ENCODE measurements at places on chromosomes 5 and 9.

DNA sequence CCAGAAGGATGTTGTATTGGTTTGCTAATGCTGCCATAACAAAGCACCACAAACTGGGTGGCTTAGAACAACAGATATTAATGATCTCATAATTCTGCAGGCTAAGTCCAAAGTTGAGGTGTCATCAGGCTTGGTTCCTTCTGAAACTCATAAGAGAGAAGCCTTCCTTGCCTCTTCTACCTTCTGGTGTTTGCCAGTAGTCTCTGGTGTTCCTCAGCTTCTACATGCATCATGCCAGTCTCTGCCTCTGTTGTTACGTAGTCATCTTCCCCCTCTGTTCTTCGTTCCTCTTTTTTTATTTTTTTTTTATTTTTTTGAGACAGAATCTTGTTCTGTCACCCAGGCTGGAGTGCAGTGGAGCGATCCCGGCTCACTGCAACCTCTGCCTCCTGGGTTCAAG, 61.8 kb downstream of the LRRC70 start:
- DNase-seq = no peak

DNA sequence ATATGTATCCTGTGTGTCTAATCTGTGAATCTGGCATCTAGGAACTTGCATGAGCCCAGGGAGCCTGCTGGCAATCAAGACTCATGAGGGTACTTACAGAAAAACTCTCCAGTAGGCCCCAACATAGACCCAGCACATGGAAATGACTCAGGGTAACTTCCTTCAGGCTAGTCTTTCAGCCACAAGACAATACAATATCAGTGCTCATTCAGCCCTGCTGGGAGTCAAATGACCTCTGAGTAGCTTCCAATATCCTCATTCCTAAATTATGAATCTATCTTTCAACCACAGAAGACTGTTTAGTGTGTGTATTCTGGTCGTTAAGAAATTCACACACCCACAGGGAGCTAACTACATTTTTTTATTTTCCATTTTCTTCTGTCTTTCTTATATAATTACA, 1273.0 kb downstream of the EFNA5 start:
- no peak for DNase-seq

GRCh38 chr5:145856285-145856818, 16.5 kb downstream of the GRXCR2 start:
- DNase-seq = no peak

DNA sequence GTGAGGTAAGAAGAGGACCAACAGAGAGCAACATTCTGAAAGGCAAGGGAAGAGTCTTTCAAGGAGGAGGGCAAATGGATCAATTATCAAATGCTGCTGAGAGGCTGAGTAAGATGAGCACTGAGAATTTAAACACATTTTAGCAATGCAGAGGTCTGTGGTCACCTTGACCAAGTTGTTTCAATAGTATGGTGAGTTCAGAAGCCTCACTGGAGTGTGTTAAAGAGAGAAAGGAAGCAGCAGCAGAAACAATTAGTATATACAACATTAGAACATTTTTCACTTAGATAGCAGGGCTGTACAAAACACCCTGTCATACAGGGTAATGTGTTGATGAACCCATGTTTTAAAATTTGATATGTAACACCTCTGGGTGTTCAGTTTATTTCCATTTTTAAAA, 131.5 kb downstream of the NR6A1 start:
- no peak for DNase-seq

GRCh38 chr9:31824860-31825259, 559.6 kb upstream of the ACO1 start:
- DNase-seq = no peak

- DNase-seq = no peak
Measured at GRCh38 chr9:1994180-1994579, 21.0 kb upstream of the SMARCA2 start.

GRCh38 chr5:1910081-1910760, 27.5 kb upstream of the IRX4 start:
- no peak for DNase-seq

DNA sequence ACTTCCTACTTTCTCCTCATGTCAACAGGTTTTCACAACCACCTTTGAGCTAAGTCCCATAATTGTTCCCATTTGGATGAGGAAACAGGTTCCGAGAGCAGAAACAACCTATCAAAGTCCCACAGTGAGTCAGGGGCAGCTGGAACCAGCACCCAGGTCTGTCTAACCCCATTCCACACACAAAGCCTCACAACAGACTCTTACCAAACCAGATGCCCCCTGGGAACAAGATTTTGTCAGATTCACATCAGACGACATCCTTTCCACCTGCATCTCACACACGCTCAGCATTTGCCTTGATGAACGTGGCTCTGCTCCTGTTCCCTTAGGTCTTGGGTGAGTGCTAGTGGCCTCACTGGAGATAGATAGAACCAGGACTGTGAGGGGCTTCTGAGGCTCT, 17.0 kb downstream of the SWI5 start:
- DNase-seq = no peak

- DNase-seq = no peak
Measured at GRCh38 chr9:134676361-134676760, 34.8 kb downstream of the COL5A1 start.

- DNase-seq = no peak
Measured at GRCh38 chr5:16453609-16454008, 12.0 kb downstream of the ZNF622 start.

- DNase-seq = no peak
Measured at GRCh38 chr5:175713930-175714329, 56.1 kb downstream of the HRH2 start.

- no peak for DNase-seq
Measured at GRCh38 chr5:10759111-10759510, 1.9 kb downstream of the DAP start.
